GM23248 (cell line): ENCODE measurements at places on chromosomes 13 and 19. TPM values are rescaled to one million over a fixed set of nuclear protein-coding genes. Genes with fewer than 3 reads are reported as not detected.

Gene APOC1
- polyA plus RNA-seq, result 0.49 TPM in 1 of 2 replicates, not detected in the other

Gene ZNF101
- 3.7 and 4.5 TPM in 2 replicates for polyA plus RNA-seq

Gene ZNF578
- polyA plus RNA-seq, result 1.3 TPM in 2 replicates

Gene CD79A
- polyA plus RNA-seq, result 0.49 TPM in 1 of 2 replicates, not detected in the other

Gene OSCAR
- 2.2 and 2.9 TPM in 2 replicates for polyA plus RNA-seq

- no peaks in the 10 kb centered on the region for H3K27me3 ChIP-seq
- no peaks in the 10 kb centered on the region for H3K4me1 ChIP-seq
- no peak overlapping the region for H3K4me3 ChIP-seq
- H3K36me3 ChIP-seq, result no peaks in the 10 kb centered on the region
- H3K27ac ChIP-seq, result no peak overlapping the region
Observed at GRCh38 chr19:19860756-19861390, 4.8 kb upstream of the ZNF253 start.

- H3K27me3 ChIP-seq, result peaks cover 75% of the 10 kb centered on the region
- H3K4me1 ChIP-seq, result no peaks in the 10 kb centered on the region
- H3K36me3 ChIP-seq, result no peaks in the 10 kb centered on the region
Observed at GRCh38 chr13:112072534-112073244, 5.7 kb downstream of the SOX1 start.

GRCh38 chr19:33703438-33703750, 81.6 kb downstream of the CHST8 start:
- H3K4me3 ChIP-seq, result no peak overlapping the region
- H3K4me1 ChIP-seq, result no peaks in the 10 kb centered on the region
- H3K27ac ChIP-seq, result no peak overlapping the region
- no peak for DNase-seq
